ENCODE measurements at places on chromosomes 6 and 20.

DNA sequence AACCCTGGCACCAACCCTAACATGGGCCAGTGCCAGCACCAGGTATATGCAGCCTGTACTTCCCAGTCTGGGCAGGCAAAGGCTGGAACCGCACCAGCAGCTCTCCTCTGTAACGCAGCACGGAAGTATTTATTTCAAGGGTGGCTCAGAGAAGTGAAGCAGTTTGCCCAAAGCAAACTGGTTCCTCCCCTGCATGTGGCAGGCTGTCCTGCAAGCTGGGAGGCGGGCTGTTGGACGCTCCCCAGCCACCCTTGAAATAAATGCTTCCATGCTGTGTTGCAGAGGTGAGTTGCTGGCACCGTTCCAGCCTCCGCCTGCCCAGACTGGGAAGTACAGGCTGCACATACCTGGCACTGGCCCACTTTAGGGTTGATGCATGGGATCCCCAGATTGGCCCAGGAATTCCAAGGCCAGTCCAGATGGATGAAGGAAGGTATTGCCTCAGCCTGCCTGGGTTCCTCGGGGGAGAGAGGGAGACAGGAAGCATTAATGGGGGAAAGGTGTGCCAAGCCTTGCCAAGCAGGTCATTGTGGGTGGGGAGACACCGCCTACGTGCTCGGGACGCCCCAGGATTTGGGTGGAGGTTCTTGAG is 49.8 kb downstream of the PPARD start:
- no peak for DNase-seq

DNA sequence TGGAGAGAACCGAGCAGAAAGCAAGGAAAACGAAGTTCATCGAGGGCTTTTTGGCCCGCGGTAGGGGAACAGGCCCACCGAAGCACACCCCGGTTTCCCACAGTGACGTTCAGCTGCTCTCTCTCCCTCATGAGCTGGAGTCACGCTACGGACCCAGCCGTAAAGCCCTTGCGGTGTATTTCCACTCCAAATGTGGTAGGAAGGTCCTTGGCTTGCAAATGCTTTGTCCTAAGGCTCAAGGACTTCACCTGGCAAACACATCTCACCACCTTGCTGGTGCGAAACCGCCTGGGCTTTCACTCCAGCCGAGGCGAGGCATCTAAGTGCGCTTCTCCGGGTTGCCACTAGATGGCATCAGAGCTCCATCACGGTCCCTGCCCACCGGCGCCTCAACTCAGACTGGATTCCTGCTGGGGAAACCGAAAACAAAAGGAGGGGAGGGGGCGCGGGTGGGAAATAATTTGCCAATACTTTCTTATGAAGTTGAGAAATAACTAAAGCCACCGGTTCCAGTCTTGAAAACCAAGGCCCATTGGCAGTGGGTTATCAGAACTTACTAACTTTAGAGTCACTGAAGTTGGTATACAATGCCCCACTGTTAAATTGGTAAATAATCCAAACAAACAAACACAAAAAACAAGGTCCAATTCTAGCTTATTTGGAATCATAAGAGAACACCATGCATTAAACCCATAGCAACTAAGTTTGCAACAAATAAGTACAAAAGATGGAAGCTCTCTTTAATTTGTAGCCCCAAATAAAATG is 13.4 kb upstream of the FOXC1 start:
- no peak for DNase-seq

GRCh38 chr6:37688078-37688850 is 9.4 kb downstream of the MDGA1 start:
- no peak for DNase-seq

DNA sequence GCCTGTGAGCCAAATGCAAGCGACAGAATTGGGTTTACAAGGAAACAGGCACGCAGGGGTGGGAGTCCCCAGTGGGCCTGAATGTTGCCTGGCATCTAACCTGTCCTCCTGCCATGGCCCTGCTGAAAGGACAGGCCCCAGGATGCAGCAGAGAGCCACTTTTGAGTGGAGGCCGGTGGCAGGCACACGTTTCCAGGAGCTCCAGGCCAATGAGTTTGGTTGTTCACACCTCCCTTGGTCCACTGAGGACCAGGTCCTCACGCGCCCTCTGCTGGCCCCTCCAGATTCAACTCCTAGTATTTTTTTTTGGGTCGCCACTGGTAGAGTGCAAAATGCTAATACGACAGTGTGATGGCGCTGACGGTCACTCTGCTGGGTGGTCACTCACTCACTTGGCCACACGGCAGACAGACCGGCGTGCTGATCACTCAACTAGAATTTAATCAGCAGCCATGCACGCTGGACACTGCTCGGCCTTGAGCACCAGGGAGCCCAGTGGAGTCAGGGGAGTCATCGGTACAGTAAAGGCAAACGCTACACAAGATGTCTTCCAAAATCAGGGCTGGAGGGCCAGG is 81.7 kb upstream of the NFATC2 start:
- peak; percentile 62 for DNase-seq

- DNase-seq, result no peak
Measured at GRCh38 chr6:25002326-25003091, 66.7 kb upstream of the RIPOR2 start.

GRCh38 chr6:168133687-168134559 is 54.9 kb upstream of the FRMD1 start:
- DNase-seq, result no peak

DNA sequence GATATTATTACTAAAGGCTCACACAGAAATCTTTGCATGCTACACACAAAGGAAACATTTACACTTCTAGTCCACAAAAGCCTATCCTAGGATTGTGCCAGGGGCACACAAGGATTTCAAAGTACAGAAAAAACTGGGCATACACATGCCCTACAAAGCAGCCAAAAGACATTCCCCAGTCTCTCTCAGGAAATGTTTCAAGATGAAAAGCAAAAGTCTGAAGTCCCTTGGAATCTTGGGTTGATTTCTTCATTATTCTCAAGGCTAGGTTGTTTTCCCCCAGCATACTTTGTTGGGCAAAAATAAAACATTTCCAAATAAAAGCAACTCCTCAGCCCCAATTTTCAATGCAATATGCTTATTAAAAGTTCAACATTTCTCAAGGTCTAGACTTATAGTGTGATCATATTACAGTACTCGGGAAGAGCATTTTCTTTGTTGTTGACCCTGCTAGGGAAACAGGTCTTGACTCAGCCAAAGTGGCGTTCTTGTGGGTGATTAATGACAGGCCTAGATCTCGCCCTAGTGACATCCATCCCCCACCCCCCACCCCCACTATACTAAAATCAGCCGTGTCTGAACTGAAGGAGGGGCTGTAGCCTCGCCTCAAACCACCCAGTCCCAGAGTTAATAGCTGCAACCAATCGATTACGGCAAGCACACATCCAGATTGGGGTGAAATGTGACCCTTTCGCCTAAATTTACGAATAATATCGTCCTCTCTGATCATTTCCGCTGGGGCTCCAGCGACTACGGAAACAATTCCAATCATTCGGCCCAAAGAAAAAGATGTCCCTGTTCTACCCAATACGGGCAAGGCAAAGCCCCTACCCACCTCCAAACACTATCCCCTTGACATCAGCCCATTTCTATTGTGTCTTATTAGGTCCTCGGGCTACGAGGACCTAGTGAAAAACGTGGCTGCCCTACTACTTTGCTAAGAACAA is 1.4 kb downstream of the AKIRIN2 start:
- DNase-seq, result peak; percentile 54

GRCh38 chr20:47558295-47559066 is 56.8 kb downstream of the NCOA3 start:
- no peak for DNase-seq

DNA sequence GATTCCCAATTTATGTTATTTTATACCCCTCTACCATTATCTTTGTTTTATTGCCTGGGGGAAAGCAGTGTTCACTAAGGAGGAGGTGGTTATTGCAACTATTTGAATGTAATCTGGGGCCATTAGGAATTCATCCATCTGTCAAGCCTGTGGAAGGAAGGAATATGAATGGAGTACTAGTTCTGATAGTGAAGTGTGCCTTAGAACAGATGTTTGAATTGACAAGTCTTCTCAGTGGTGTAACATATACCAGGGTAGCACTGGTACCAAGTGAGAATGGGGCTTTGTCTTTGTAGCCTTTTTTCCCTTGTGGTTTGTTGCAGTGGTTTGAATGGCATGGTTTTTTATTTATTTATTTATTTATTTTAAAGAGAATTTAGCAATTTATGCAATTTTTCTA is 27.9 kb upstream of the HDAC2 start:
- DNase-seq, result no peak

DNA sequence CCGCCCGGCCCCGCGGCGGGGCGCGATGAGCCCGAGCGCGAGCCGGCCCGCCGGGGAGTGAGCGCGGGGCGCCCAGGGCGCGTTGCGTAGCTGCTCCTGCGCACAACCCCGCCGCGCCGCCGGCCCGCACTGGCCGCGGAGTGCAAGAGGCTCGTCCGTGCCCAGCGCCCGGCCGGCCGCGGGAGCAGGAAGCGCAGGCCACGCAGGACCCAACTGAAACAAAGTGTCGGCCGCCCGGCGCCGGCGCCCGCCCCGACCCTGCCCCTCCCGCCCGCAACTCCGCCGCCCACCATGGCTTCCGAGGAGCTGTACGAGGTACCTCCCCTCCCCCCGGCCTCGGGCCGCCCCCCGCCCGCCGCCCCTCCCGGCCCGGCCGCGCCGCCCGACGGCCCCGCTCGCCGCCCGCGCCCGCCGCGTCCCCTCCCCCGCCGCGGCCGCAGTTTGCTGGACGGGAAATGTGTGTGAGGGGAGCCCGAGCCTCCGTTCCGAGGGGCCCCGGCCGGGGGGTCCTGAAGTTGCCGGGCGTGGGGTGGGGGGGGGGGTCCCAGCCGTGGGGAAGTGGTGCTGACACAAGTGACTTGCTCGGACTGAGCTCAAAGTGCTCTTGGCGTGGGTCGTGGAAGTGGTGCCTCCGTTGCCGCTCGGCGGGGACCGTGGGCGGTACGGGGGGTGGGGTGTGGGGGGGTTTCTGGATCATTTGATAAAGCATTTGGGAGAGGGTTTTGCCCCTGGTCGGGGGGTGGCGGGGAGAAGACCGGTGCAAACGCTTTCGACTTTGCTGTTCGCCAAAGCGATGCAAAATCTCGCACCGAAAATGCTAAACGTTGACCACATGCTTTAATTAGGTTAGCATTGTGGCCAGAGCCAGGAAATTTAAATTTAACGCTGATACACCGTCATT is 539 bp downstream of the CDYL start:
- peak; percentile 65 for DNase-seq

- no peak for DNase-seq
Measured at GRCh38 chr6:5764401-5764955, 242.2 kb downstream of the NRN1 start.

DNA sequence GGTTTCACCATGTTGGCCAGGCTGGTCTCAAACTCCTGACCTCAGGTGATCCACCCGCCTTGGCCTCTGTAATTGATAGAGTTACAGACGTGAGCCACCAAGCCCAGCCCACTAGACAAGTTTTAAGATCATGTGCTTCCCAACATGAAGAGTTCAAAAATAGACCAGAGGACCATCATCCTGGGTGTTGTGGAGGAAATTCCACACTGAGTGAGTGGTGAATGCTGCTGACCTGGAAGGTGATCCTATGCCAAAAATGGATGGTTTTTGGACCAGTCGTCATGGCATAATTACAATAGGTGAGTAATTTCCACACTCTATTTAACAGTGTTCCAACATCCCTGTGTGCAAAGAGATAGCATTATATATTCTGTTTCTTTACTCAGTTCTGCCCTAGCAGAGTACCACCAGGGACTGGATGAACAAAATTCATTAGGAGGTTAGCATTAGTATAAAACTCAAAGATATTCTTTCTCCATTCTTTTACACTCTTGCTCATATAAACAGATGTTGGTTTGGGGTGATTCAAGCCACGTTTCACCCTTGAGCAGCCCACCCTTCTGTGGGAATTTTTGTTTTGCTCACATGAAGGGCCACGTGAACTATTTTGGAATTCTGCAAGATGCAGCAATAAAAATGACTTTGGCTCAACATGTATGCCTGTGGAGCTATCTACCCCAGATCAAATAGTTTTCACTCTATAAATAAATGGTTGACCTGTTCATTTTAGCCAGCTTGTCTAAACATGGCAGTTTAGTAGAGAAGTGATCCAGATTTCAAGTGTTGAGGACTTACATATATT is 206.2 kb upstream of the TCF21 start:
- DNase-seq, result no peak

DNA sequence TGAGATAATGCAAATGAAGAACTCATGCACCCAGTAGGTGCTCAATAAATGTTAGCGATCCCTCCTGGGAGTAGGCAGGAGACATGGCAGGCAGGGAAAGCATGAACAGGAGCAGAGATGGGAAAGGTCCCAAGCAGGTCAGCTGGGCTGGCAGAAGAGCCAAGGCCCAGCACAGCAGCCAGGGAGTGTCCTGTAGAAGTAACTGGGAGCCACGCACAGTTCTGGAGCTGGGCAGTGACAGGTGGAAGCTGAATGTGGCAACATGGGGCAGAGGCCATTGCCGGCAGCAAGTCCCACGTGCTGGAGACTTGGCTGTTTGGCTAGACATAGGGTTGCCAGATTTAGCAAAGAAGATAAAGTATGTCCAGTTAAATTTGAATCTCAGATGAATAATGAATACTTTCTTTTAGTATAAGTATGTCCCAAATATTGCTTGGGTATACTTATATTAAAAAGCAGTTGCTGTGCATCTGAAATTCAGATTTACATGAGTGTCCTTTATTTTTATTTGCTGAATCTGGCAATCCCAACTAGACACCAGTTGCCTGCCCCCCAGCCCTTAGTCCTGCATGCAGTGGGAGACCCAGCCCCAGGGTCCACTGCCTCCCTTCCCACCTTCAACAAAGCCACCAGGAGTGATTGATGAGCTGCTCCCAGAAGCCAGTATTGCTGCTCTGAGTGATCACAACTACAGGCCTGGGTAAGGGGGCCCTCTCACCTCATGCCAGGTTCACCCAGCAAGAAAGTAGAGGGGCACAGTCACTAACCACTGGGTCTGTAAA is 3.7 kb upstream of the LPIN3 start:
- no peak for DNase-seq

- DNase-seq, result no peak
Measured at GRCh38 chr6:29414588-29414987, at the start of gene OR12D1. TSS of gene OR12D1 (plus strand) at chr6:29414928.

DNA sequence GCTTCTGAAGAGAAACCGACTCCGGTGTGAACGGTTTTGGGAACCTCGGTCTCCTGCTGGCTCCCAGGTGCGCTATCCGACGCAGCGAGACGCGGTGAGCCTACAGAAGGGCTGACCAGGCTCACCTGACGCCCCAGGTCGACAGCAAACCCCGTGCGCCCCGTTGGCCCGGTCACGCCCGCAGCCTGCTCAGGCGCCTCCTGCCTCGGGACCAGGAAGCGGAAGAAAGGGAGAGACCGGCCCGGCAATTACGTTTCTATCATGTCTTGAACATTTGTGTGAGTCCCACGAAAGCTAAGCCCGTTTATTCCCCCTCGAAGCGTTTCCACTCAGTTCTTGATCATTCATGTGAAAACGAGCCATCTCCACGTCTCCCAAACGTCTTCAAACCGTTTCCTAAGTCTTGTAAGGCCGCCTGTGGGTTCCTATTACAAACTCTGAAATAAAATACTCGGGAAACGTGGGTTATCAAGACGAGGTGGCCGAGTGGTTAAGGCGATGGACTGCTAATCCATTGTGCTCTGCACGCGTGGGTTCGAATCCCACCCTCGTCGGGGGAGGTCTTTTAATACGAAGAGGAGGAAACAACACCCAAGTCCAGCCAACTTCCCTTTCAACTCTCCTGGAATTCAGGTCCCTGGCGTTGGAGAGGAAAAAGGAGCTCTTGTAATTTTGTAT is 150.5 kb upstream of the PRSS16 start:
- peak; percentile 65 for DNase-seq

- DNase-seq, result no peak
Measured at GRCh38 chr6:110520992-110521543, 44.7 kb upstream of the SLC22A16 start.

- DNase-seq, result peak; percentile 57
Measured at GRCh38 chr20:32064667-32065066, 12.6 kb downstream of the HCK start.

GRCh38 chr6:20827798-20828197 is 293.5 kb downstream of the CDKAL1 start:
- no peak for DNase-seq

GRCh38 chr6:6483733-6484132 is 104.8 kb upstream of the LY86 start:
- DNase-seq, result no peak

Measured in GM06990 (cell line).